ENCODE measurements at places on chromosomes 3 and 15.

DNA sequence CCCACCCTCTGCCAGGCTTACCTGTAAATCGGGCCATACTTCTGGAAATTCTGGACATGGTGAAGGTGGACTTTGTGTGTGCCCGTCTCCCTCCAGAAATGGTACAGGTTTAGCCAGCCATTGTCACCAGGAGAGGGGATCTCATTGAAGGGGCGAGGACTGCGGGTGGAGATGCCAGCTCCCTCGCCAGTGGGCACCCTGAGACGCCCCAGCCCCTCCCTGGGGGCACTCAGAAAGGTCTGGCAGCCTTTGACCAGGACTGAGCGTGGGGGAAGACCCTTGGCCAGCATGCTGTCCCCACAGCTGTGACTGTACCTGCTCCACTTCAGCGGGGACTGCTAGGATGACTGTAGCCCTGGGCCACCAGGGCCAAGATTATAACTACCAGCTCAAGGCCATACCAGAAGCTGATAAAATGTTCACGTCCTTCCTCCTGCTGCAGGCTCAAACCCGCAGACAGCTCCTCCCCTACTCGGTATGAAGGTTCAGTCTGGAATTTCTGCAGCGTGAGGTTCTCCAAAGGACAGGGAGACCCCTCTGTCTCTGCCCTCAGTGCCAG is at the start of gene CYP11A1:
CYP11A1 (minus strand) TSS at position 351 of the 559 bp plus-strand sequence; CDS start at position 290, 61 bp downstream.
- H3K36me3 ChIP-seq: no peaks in the 10 kb centered on the region
- no peak for DNase-seq
- no peak within 1 kb of the TSS for H3K27ac ChIP-seq
- H3K4me3 ChIP-seq: no peak within 1 kb of the TSS

- peaks cover 5% of the 10 kb centered on the region for H3K27me3 ChIP-seq
- no peak for DNase-seq
- H3K36me3 ChIP-seq: peaks cover 14% of the 10 kb centered on the region
- H3K4me1 ChIP-seq: peaks cover under 1% of the 10 kb centered on the region
Measured at GRCh38 chr3:187763850-187764648, 18.8 kb upstream of the BCL6 start.

DNA sequence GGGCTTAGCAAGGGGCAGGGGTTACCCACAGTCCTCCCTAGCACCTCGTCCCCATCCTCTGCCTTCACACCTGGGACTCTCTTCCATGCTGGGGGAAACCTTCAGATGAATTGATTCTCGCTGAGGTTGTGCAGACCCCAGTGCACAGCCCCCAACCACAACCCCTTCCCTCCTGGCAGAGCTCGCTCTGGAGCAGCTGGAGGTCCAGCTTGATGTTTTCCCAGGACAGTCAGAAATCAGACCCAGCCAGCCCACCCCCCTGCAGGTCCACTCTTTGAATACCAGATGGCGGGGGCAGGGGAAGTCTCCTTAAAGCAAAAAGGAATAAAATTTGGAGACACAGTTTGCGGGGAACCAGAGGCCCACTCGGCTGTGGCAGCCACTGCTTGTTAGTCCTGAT is 234.4 kb downstream of the XXYLT1 start:
- DNase-seq: no peak
- no peak overlapping the region for H3K4me3 ChIP-seq
- H3K36me3 ChIP-seq: no peaks in the 10 kb centered on the region
- H3K4me1 ChIP-seq: no peaks in the 10 kb centered on the region
- no peak overlapping the region for H3K27ac ChIP-seq

GRCh38 chr3:187783098-187783497 is 37.8 kb upstream of the BCL6 start:
- DNase-seq: no peak
- no peak overlapping the region for H3K4me3 ChIP-seq
- peaks cover 8% of the 10 kb centered on the region for H3K36me3 ChIP-seq
- no peaks in the 10 kb centered on the region for H3K27me3 ChIP-seq
- peaks cover 31% of the 10 kb centered on the region for H3K4me1 ChIP-seq
- H3K27ac ChIP-seq: peak overlapping the region; percentile 52
